Left ventricle myocardium superior (tissue), 1 donor: ENCODE measurements at places on chromosomes 4 and X. TPM values are rescaled to one million over a fixed set of nuclear protein-coding genes. Genes with fewer than 3 reads are reported as not detected.

ATP1B4 gene
- total RNA-seq = not detected

IL9R gene
- total RNA-seq = not detected

SLC2A9 gene
- 7.1 TPM for total RNA-seq

CT45A1 gene
- not detected for total RNA-seq

SPIN2A gene
- 0.22 TPM for total RNA-seq

ODAM gene
- total RNA-seq = not detected

TACR3 gene
- not detected for total RNA-seq

LONRF3 gene
- 4.2 TPM for total RNA-seq

- no peak for DNase-seq
Observed at GRCh38 chr4:127113844-127114362, 518.9 kb upstream of the INTU start.

GRCh38 chr4:128663325-128663724 lies 146.2 kb upstream of the JADE1 start:
- DNase-seq = no peak

DNA sequence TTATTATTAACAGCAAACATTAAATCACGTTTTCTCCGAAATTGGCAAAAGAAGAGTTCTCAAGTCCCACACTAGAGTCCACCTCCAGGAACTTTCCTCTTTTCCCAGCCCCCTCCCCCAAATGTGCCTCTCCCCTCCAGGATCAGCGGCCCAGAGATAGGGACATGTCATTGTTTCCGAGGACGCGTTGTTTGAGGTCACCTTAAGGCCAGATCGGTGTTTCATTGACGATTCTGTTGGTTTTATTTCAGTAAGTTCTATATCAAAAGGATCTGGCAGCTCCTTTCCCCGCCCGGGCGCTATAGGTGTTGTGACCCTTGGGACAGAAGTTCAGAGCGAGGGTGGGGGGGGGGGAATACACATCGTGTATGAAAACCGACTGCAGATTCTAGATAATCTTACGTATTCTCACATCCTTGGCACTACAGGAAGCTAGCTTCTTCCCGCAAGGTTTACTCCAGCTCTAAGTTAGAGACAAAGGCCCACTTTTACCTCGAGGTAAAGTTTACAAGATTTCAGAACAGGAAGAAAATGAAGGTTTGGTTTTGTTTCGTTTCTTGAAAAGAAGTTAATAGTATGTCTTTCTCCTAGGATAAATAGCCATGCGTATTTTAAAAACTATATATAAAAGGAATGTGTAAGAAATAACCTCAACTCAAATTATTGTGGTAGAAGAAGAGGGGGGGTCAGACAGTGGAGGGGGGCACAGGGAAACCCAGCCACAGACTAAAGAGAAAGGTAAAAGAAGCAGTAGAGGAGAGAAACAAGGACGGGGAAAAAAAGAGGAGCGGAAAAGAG lies 739 bp upstream of the MSX1 start:
- DNase-seq = no peak

- no peak for DNase-seq
Observed at GRCh38 chrX:4944767-4945166, 1231.3 kb upstream of the PRKX start.

DNA sequence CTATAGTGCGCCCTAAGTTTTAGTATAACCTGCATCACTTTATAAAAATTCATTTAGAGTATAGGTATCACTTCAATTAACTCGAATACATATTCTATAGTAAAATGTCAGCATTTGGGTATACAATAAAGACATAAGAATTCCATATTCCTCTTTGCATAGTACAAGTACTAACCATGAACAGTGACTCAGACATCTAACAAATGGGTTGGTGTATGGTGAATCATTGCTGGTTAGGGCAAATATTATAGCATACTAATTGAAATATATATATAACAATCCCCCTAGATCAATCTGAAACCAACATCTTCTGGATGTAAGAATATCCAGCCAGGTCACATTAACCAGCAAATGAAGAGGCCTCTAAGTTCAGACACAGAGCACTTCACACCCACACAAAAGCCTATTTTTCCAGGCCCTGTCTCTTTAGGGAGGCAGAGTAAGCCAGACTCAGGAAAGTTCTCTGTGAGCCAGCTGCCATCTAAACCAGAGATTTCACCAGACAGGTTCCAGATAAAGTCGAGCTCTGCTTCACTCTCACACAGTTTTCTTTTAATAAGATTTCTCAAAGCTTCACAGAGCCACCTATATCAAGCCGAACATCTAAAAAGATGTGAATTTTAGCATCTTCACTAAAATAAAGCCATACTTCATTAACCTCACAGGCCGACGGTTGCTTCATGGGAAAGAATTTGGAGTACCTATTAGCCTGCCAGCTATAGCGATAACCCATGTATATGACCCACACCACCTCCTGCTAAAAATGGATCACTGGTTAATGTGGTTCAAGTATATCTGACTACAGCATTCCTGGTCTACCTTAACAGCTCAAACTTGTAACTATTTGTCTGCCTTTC lies 200.0 kb upstream of the FTHL17 start:
- DNase-seq = no peak

DNA sequence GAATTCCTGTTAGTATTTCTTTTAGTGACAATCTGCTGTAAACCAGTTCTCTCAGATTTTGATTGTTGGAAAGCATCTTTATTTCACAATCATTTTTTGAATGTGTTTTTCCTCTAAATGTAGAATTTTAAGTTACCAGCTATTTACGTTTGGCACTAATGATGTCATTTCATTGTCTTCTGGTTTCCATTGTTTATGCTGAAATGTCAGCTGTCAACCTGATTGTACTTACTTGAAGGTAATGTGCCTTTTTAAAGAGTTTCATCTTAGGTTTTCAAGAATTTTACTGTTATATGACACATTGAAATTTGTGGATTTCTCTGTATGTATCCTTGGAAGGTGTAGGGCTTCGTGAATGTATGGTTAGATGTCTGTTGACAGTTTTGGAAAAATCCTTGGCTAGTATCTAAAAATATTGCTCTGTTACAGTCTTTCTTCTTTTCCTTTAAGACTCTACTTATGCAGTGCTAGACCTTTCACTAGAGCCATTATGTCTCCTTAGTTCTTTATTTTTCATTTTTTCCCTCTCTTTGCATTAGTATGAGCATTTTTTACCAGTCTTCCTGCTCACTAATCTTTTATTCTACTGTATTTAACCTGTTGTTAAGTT lies 30.4 kb downstream of the SMAD1 start:
- no peak for DNase-seq

DNA sequence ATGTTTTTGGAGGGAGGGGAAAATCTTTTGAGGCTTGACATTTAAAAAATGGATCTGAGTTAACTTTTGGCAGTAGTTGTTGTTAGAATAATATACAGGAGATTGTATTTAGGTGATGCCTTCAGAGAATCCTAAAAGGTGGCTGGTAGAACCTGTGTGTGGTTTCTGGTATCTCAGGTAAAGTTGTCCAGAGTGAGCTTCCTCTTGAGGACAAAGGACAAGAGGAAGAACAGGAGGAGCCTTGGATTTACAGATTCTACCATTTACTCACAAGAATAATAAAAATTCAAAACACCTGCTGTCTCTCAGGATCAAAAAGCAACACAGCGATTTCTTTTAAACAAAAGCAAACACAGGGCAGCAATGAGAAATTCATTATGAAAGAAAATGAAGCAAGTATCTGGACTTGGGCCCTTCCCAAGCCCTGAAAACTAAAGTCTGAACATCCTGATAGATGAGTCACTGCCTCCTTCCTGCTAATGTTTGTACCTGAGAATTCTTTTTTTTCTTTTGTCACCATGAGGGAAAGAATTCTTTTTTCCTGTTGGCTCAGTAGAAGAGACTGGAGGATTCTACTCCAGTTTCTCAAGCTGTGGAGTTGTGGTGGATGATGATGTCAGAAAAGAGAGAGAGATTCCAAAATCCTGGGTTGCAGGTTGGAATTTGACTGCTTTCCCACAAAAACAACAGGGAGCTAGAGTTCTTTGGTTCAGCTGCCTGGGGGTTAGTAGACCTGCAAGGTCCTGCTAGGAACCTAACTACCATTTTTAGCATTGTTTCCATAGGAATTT lies 31.5 kb upstream of the RAPGEF2 start:
- DNase-seq = no peak

- DNase-seq = no peak
Observed at GRCh38 chr4:3135155-3136011, 60.9 kb downstream of the HTT start.

DNA sequence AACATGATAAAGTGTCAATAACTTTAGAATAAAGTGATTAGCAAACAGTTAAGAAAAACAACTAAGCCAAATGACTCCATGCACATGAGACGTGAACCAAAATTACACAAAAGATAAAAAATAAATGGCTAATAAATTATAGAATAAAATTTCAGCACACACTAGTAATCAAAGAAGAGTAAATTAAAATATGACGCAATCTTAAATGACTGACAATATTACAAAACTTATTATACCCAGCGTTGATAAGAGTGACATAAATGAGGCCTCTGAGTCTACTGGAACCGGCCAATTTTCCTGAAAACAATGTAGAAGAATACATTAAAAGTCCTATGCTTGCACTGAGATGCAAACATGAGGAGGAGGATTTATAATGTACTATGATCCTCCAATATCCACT lies 187.4 kb downstream of the DHX15 start:
- DNase-seq = no peak

GRCh38 chr4:5883916-5884315 lies 9.0 kb downstream of the CRMP1 start:
- no peak for DNase-seq

DNA sequence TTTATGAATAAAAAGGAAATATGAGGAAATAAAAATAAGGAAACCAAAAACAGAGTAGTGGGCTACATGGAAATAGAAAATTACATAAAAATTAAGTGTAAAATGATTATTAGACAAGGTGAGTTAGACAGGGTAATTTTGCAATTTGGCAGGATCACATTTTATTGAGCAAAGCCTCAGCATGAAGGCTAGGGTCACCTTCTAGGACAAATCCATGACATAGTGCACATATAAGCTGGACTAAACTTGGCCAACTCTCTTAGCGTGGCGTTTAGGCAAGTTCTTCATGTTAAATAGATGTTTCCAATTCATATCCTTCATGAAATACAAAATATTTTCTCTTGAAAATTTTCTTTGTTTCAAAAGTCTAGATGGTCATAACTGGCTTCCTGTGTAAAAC lies 25.7 kb upstream of the UGT2B7 start:
- DNase-seq = no peak

DNA sequence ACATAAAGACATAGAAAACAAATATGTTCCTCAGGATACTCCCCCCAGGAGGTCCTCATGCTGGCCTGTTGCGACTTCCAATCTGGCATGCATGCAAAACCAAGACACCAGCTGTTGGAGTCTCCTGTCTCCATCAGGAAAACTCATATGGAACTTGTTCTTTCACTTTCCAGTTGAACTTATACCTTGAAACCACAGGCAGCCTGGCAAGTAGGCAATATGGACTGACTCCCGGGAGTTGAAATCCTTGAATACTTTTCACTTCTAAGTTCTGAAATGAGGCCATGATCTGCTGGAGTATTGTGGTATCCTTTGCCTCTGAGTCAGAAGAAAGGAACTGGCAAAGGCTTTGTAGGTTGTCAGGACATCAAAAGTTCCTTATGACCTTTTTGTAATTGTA lies 444.2 kb downstream of the IDS start:
- no peak for DNase-seq

DNA sequence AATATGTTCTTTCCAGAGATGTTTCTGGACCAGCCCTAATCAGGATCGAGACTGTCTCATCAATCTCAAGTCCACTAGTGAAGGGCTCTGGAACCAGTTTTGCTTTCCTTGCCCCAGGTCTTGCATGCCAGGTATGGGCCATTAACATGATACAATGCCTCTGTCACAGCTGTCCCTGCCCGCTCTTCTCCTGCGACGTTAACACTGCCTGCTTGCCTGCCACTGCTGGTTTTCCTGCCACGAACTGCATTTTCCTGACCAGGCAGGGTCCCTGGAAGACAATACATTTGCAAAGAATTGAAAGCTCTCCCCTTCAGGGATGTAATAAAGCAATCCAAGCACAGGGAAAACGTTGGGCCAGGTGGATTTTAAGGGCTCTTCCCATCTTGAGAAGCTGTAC lies 200.3 kb downstream of the MID1 start:
- DNase-seq = no peak

DNA sequence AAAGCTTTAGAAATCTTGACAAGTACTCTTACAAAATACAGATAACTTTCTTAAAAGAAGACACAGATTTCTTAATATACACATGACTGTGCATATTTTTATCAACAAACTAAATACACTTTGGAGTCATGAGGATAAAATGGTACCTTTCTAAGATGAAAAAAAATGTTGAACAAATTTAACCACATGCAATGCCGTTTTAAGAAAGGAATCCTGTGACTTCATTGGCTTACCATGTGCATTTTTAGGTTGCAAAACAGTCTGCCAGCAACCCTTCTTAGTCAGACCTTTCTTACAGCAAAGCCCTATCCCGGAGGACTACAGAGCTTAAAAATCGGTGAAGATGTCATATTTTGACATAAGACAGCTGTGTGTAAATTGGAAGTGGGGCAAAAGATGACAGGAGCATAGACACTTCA lies 51.7 kb downstream of the GASK1B start:
- DNase-seq = no peak

GRCh38 chrX:109679820-109680219 lies 53.2 kb downstream of the ACSL4 start:
- no peak for DNase-seq

- DNase-seq = no peak
Observed at GRCh38 chr4:61350932-61351331, 150.8 kb downstream of the ADGRL3 start.
